Activated CD8-positive, alpha-beta T cell treated with anti-CD3 and anti-CD28 coated beads for 36 hours (primary cell): ENCODE measurements at places on chromosomes 12 and 14. TPM values are rescaled to one million over a fixed set of nuclear protein-coding genes. Genes with fewer than 3 reads are reported as not detected.

The CFL2 gene
- 5.2 TPM for total RNA-seq

The SLC22A17 gene
- total RNA-seq: 2.3 TPM

The CD4 gene
- total RNA-seq: 11.1 TPM

The FAR2 gene
- total RNA-seq: 6.0 TPM

- peak overlapping the region; percentile 97 for H3K4me3 ChIP-seq
- peak; percentile 93 for DNase-seq
- peaks cover 51% of the 10 kb centered on the region for H3K4me1 ChIP-seq
- H3K36me3 ChIP-seq: peaks cover 29% of the 10 kb centered on the region
- no peaks in the 10 kb centered on the region for H3K27me3 ChIP-seq
- H3K27ac ChIP-seq: peak overlapping the region; percentile 95
Measured at GRCh38 chr12:88035271-88035906, 6.2 kb upstream of the C12orf50 start.

DNA sequence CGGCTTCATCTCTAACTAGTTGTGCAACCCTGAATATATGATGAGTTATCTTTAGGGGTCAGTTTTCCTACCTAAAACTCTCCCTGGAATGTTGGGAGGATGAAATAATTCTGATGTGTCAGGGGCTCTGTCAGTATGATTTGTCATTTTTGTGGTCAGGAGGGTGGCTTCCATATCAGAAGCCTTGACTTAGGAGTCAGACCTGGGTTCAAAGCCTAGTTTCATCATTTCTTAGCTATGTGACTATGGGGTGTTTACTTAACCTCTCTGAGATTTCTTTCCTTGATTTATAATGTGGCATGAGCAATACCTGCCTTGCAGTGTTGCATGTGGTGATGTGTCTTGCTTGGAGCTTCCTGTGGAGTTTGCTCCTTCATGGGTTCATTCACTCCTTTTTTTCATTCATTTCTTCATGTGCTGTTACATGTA is 146.8 kb downstream of the CHST11 start:
- H3K4me1 ChIP-seq: peaks cover 34% of the 10 kb centered on the region
- H3K36me3 ChIP-seq: peaks cover 5% of the 10 kb centered on the region
- H3K4me3 ChIP-seq: no peak overlapping the region
- H3K27ac ChIP-seq: peak overlapping the region; percentile 59
- no peaks in the 10 kb centered on the region for H3K27me3 ChIP-seq

- H3K36me3 ChIP-seq: no peaks in the 10 kb centered on the region
- H3K27ac ChIP-seq: no peak overlapping the region
- DNase-seq: no peak
- peaks cover 11% of the 10 kb centered on the region for H3K27me3 ChIP-seq
- H3K4me1 ChIP-seq: peaks cover 11% of the 10 kb centered on the region
- no peak overlapping the region for H3K4me3 ChIP-seq
Measured at GRCh38 chr12:62787611-62788010, 147.3 kb downstream of the PPM1H start.

DNA sequence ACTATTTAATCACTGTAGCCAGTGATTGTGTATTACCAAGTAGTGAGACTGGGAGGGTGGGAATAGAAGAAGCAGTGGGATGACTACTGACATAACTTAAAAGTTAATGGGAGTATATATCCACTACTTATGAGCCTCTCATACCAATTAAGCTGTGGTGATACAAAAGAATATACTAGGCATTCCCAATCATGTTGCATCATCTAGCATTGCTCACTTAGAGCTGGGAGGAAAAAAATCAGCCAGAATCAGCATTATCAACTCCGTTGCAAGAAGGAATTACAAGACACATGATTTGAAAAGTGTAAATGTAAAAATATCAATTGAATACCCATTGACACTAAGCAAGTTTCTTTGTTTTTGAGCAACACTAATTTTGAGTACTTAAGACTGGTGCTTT is 745 bp upstream of the PPP1R36 start:
- H3K27ac ChIP-seq: no peak overlapping the region
- DNase-seq: no peak
- peaks cover 10% of the 10 kb centered on the region for H3K27me3 ChIP-seq
- peak overlapping the region; percentile 1 for H3K4me3 ChIP-seq
- peaks cover 10% of the 10 kb centered on the region for H3K4me1 ChIP-seq

- H3K27me3 ChIP-seq: peaks cover 61% of the 10 kb centered on the region
- no peak for DNase-seq
- no peaks in the 10 kb centered on the region for H3K4me1 ChIP-seq
- no peak overlapping the region for H3K4me3 ChIP-seq
- H3K27ac ChIP-seq: no peak overlapping the region
- no peaks in the 10 kb centered on the region for H3K36me3 ChIP-seq
Measured at GRCh38 chr12:54199917-54200316, 11.1 kb upstream of the SMUG1 start.

GRCh38 chr14:88128816-88129215 is 123.9 kb downstream of the GPR65 start:
- peaks cover 19% of the 10 kb centered on the region for H3K4me1 ChIP-seq
- H3K4me3 ChIP-seq: no peak overlapping the region
- no peak for DNase-seq
- H3K27me3 ChIP-seq: no peaks in the 10 kb centered on the region
- no peak overlapping the region for H3K27ac ChIP-seq

- no peaks in the 10 kb centered on the region for H3K36me3 ChIP-seq
- H3K27me3 ChIP-seq: no peaks in the 10 kb centered on the region
- peaks cover 22% of the 10 kb centered on the region for H3K4me1 ChIP-seq
- peak overlapping the region; percentile 25 for H3K27ac ChIP-seq
Measured at GRCh38 chr12:96063046-96063445, 27.7 kb upstream of the LTA4H start.

- peaks cover 17% of the 10 kb centered on the region for H3K27me3 ChIP-seq
- no peaks in the 10 kb centered on the region for H3K36me3 ChIP-seq
- DNase-seq: no peak
- no peak overlapping the region for H3K4me3 ChIP-seq
- H3K27ac ChIP-seq: no peak overlapping the region
Measured at GRCh38 chr14:23249824-23250223, 12.1 kb downstream of the RNF212B start.

- no peaks in the 10 kb centered on the region for H3K4me1 ChIP-seq
- H3K27me3 ChIP-seq: no peaks in the 10 kb centered on the region
- DNase-seq: no peak
- no peaks in the 10 kb centered on the region for H3K36me3 ChIP-seq
- H3K4me3 ChIP-seq: no peak overlapping the region
Measured at GRCh38 chr12:71011261-71011660, 90.7 kb upstream of the PTPRR start.

DNA sequence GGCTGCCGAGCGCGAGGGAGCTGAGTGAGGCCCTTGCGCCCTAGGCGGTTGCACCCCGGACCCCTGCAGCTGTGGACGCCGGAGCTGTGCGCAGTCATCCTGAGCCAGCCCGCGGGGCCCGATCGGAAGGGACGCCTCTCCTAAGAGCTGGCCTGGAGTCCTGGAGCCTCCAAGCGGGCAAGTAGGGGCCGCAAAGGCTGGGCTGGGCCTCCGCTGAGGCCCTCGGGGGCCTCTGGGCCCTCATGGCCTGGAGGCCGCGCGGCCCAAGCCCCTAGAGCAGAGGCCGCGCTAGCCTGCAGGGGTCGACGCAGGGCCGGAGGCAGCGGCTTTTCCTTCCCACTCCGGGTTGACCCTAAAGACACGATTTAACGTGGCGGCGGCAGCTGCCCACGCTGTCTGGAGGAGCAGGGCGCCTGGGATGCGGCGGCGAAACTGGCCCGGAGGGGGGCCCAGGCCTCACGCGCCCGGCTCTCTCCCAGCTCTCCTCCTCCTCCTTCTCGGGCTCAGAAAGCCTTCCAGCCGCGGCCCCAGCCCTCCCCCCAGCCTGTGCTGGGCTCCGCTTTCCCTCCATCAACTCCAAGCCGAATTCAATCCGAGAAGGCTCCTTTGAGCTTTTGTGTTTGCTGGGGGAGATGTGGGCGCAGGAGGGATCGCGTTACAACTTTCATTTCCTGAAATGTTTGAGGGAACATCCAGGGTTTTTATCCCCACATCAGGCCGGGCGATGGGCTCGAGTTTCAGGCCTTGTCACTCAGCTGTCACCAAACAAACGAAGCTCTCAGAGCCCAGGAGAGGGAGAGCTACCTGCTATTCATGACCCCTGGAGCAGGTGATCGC is 11.6 kb downstream of the SIX1 start:
- DNase-seq: no peak
- no peak overlapping the region for H3K27ac ChIP-seq
- H3K36me3 ChIP-seq: no peaks in the 10 kb centered on the region
- H3K4me3 ChIP-seq: peak overlapping the region; percentile 31
- peaks cover 16% of the 10 kb centered on the region for H3K4me1 ChIP-seq
- H3K27me3 ChIP-seq: peaks cover 65% of the 10 kb centered on the region

DNA sequence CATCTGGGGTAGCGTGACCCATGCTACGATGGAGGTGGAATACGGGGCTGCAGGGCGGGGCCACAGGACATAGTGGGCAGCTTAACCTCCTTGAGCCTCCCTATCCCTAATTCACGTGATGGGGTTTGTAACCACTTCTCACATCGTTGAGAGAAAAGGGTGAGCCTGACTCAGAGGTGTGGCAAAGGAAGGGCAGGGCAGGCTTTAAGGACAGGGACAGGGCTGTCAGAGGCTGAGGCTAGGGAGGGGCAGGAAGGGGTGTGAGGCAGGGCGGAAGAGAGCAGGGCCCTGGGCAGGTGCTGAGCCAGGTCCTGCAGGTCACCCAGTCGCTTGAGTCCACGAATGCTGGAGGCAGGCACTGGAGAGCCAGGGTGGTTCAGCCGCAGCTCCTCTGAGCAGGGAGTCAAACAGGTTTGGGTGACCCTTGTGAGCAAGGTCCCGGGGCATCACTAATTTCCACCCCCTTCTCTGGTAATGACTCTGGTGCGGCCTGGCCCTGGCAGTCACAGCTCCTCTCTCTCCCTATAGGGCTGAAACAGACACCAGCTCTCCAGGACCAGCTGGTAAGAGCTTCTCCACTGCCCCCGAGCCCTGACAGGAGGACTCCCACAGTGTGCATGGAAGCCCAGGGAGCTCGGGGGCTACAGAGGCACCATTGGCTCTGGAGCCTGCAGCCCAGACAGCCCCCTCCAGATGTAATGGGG is 7.5 kb upstream of the AQP2 start:
- H3K27me3 ChIP-seq: no peaks in the 10 kb centered on the region
- no peaks in the 10 kb centered on the region for H3K36me3 ChIP-seq
- no peak overlapping the region for H3K4me3 ChIP-seq
- peaks cover 25% of the 10 kb centered on the region for H3K4me1 ChIP-seq
- DNase-seq: no peak

DNA sequence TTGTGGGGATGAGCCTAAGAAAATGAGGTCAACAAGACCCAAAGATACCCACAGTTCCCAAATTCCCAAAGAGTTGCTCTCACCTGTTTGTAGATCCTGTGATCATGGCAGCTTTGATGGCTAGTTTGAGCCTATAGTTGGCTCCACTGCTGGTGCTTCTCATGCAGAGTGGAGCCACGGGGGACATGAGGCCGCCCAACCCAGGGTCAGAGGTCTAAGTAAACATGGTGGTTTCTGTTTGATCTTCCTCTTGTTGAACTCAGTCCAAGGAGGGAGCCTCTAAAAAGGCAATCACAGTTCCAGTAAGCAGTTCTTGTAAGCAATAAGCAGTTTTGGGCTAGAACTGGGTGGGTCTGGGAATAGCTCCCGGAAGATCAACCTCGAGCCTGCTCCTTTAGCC is 125.6 kb upstream of the DHRS4 start:
- no peak overlapping the region for H3K4me3 ChIP-seq
- no peak for DNase-seq
- no peaks in the 10 kb centered on the region for H3K27me3 ChIP-seq
- peaks cover 2% of the 10 kb centered on the region for H3K4me1 ChIP-seq
- H3K36me3 ChIP-seq: no peaks in the 10 kb centered on the region

DNA sequence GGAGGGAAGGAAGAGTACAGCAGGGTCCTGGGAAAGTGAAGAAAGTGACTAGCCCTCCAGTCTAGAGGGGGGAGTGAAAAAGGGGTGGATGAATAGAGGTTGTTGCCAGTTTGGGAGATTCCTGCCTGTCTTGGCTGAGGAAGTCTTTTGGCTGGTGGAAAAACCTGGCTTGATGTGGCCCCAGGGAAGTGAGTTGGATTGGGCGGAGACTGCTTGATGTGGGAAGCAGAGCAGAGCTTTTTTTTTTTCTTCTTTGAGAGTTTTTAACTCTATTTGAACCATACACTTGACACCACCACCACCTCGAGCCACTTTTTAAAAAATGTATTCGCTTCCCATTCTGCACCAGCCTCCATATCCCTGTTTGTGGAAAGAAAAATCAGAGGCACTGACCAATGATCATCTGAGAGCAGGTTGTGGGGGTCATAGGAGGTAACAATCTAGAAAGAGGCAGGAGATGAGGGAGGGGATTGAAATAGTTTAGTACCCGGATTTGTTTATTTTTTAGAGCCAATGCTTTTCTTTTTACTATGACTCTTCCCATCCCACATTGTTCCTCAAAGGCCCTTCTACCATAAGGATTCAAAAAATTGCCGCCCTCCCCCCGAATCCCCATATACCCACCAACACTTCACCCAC is 690 bp upstream of the DTX3 start:
- peak overlapping the region; percentile 74 for H3K4me3 ChIP-seq
- H3K4me1 ChIP-seq: peaks cover 25% of the 10 kb centered on the region
- no peak for DNase-seq
- H3K27ac ChIP-seq: peak overlapping the region; percentile 81
